Upper lobe of left lung (tissue), 6 donors: ENCODE measurements at places on chromosomes 5 and 9. TPM values are rescaled to one million over a fixed set of nuclear protein-coding genes. Genes with fewer than 3 reads are reported as not detected.

CRAT gene
- 34.3 TPM for total RNA-seq

CD274 gene
- 14.2 TPM for total RNA-seq

RGP1 gene
- 21.5 TPM for total RNA-seq

ANKRD31 gene
- 0.10 TPM for total RNA-seq

EQTN gene
- total RNA-seq, result not detected

DNA sequence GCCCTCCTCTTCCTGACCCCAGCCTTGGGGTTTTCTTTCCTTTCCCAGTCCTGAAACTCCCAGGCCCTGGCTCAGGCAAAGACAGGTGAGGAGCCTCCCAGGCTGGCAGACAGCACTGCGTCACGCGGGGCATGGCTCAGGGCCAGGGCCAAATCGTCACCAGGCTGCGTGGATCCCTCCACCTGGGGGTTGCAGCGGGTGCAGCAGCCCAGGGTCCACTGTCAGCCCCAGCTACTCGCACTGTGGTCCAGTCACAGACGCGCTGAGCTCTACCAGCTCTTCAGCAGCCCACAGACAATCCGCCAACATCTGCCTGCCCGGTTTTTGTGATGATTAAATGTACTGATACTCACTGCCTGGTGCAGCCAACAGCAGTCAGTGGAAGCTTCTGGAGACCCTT lies 12.1 kb downstream of the FAM78A start:
- DNase-seq, result peak; percentile 72

GRCh38 chr5:87776785-87777184 lies 364.1 kb upstream of the CCNH start:
- DNase-seq, result no peak

DNA sequence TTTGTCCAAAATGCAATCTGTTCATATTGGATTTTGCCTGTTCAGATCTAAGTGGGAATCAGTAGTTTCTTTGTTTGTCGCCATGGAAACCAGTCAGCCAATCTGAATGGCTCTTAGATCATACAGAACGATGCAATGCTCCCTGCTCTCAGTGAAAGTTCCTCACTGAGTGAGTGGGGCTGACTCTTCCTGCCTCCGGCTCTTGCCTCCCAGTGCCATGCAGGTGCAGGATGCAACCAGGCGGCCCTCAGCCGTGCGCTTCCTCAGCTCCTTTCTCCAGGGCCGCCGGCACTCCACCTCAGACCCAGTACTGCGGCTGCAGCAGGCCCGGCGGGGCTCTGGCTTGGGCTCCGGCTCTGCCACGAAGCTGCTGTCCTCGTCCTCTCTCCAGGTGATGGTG lies at the start of gene PTPDC1:
TSS of gene PTPDC1 (plus strand) at position 151 of the 400 bp plus-strand sequence. CDS start at position 218, 67 bp downstream.
- DNase-seq, result peak; percentile 72

GRCh38 chr5:148412124-148412523 lies 28.4 kb downstream of the FBXO38 start:
- no peak for DNase-seq

- DNase-seq, result no peak
Measured at GRCh38 chr9:94881023-94881422, 154.5 kb downstream of the AOPEP start.

- no peak for DNase-seq
Measured at GRCh38 chr5:117414926-117415325, 840.3 kb upstream of the SEMA6A start.

GRCh38 chr5:158908425-158909220 lies 191.1 kb downstream of the EBF1 start:
- DNase-seq, result no peak

GRCh38 chr9:117116084-117116483 lies 298.8 kb downstream of the ASTN2 start:
- no peak for DNase-seq
